ENCODE measurements at places on chromosomes 2 and 18. TPM values are rescaled to one million over a fixed set of nuclear protein-coding genes. Genes with fewer than 3 reads are reported as not detected.

CDH20 gene
- 1.1 TPM for polyA plus RNA-seq

TBR1 gene
- polyA plus RNA-seq = not detected

IL36A gene
- not detected for polyA plus RNA-seq

DAPL1 gene
- polyA plus RNA-seq = 0.68 TPM

VIT gene
- polyA plus RNA-seq = 47.4 TPM

CXCR1 gene
- polyA plus RNA-seq = 0.13 TPM

CCDC68 gene
- 5.5 TPM for polyA plus RNA-seq

C2orf78 gene
- not detected for polyA plus RNA-seq

FBLN7 gene
- 5.0 TPM for polyA plus RNA-seq

ABCB6 gene
- 54.8 TPM for polyA plus RNA-seq

POTEI gene
- not detected for polyA plus RNA-seq

GAREM1 gene
- polyA plus RNA-seq = 3.8 TPM

SNTG2 gene
- 1.6 TPM for polyA plus RNA-seq

IL18R1 gene
- 3.3 TPM for polyA plus RNA-seq

HOXD1 gene
- polyA plus RNA-seq = 1.4 TPM

REG1A gene
- 5.4 TPM for polyA plus RNA-seq

CHRNG gene
- polyA plus RNA-seq = not detected

CEBPZ gene
- 41.1 TPM for polyA plus RNA-seq

LINC00305 gene
- not detected for polyA plus RNA-seq

NT5C1B gene
- 0.04 TPM for polyA plus RNA-seq

NLRC4 gene
- 0.67 TPM for polyA plus RNA-seq

TUBA3E gene
- polyA plus RNA-seq = not detected

SLC4A5 gene
- polyA plus RNA-seq = 0.92 TPM

SERPINB10 gene
- not detected for polyA plus RNA-seq

LYG2 gene
- polyA plus RNA-seq = not detected

LRRTM4 gene
- polyA plus RNA-seq = 0.34 TPM

FBXO48 gene
- polyA plus RNA-seq = 0.68 TPM

TOGARAM2 gene
- polyA plus RNA-seq = 1.6 TPM

IER3IP1 gene
- 12.9 TPM for polyA plus RNA-seq

ASAP2 gene
- polyA plus RNA-seq = 10.2 TPM

RFTN2 gene
- polyA plus RNA-seq = 4.0 TPM

ELOA2 gene
- not detected for polyA plus RNA-seq

CD8B gene
- 0.82 TPM for polyA plus RNA-seq

ARL6IP6 gene
- polyA plus RNA-seq = 10.9 TPM

IL1F10 gene
- polyA plus RNA-seq = not detected

SCN9A gene
- polyA plus RNA-seq = 0.67 TPM

CTIF gene
- polyA plus RNA-seq = 50.3 TPM

RPE gene
- polyA plus RNA-seq = 37.7 TPM

BCL2 gene
- 6.3 TPM for polyA plus RNA-seq

TRPM8 gene
- 0.05 TPM for polyA plus RNA-seq
